ENCODE measurements at places on chromosomes 11 and 22.
A peak's percentile ranks its signal among the peaks of the same experiment; 100 is the strongest.

GRCh38 chr22:27966168-27967064 is 47.4 kb upstream of the PITPNB start:
- no peak for DNase-seq

- no peak for DNase-seq
These were observed 41.8 kb upstream of the AMPD3 start for GRCh38 chr11:10413268-10413667.

DNA sequence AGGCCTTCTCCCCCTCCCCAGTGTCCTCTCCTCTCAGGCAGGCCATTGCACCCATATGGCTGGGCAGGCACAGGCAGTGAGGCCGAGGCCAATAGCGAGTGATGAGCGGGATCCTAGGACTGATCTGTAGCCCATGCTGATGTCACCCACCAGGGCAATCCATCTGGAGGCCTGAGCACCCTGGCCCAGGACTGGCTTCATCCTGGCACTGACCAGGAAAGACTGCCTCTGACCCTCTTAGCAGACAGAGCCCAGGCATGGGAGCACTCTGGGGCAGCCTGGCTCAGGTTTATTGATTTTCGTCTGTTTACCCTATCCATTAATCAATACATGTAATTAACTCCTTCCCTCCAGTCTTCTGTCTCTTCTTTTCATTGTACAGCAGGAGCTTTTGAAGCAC is 5.1 kb upstream of the TIRAP start:
- DNase-seq = no peak

DNA sequence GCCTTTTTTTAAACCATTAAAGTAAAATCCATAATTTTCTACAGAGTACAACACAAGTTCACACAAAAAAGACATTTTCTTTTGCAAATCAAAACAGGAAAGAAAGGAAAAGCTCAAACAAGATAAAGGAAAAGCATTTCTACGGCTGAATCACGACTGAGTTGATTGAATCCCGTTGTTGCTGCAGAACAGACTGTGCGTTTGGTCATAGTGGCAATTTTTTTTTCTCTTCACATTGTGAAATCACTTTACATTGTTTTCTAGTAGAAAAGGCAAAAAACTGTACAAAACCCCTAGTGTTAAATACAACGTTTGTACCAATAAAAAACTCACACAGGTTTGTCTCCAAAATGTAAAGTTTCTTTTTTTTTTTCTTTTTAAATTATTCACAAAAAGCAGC is 17.3 kb upstream of the RAPSN start:
- DNase-seq = no peak

- no peak for DNase-seq
These were observed 19.6 kb downstream of the TUB start for GRCh38 chr11:8100605-8101004.

DNA sequence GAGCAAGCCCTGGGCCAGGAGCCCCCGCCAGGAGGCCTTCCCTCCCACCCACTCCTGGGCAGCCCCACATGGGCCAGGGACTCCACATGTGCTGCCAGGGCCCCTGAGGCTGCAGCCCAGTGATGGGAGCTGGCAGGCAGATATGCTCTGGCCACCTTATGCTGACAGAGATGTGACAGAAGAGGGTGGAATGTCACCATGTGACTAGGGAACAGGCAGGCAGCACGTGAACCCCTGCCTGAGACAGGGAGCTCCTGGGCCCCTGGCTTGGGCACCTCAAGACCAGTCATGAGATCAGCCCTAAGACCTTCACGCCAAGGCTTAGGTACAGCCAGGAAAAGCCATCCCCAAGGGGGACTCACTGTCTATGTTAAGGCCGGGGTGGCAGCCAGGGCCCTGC is 9.1 kb downstream of the PRODH start:
- no peak for DNase-seq

GRCh38 chr11:45391168-45391850 is 105.2 kb upstream of the SYT13 start:
- DNase-seq = no peak

DNA sequence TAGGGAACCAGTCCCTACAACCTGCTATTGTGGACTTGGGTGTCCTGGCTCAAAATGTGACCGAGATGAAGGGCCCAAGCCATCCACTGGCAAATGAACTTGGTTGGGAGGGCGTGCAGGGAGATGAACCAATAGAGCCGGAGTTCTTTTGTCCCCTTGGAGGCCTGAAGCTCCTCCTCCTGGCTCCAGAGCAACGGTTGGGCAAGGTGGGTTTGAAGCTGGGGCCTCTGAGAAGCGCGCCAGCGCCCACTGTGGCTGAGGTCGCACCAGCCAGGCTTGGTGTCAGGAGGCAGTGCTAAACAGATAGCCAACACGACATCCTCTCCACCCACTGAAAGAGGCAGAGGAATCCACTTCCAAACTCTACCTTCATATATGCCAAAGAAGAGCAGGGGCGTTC is 36.0 kb upstream of the PACSIN2 start:
- no peak for DNase-seq

GRCh38 chr11:68749229-68750123 is 1.8 kb downstream of the TESMIN start:
- DNase-seq = no peak

GRCh38 chr11:134481135-134481534 is 69.1 kb upstream of the B3GAT1 start:
- no peak for DNase-seq

- DNase-seq = no peak
These were observed 76.2 kb downstream of the ZBTB16 start for GRCh38 chr11:114135737-114136151.

- peak; percentile 43 for DNase-seq
These were observed 33.3 kb downstream of the MARK2 start for GRCh38 chr11:63871962-63872799.

GRCh38 chr22:47627556-47628253 is 865.3 kb downstream of the TBC1D22A start:
- DNase-seq = no peak

DNA sequence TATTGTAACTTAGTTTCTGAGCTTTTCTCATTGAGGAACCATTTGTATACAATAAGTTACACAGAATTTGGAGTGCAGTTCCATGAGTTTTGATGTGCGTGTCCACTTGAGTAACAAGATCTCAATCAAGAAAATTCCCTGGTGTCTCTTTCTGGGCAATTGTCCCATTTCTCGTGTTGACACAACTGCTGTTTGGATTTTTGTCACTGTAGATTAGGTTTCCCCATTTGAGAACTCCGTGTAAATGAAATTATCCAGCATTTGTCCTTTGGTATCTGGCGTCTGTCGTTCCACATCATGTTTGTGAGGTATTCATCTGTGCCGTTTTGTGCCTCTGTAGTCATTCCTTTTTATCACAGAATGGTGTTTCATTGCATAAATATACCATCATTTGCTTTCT is 547.0 kb downstream of the TBC1D22A start:
- no peak for DNase-seq

GRCh38 chr11:5300251-5300650 is 1.5 kb downstream of the OR51B4 start:
- no peak for DNase-seq

GRCh38 chr11:57460022-57460757 is at the start of gene RTN4RL2:
Gene RTN4RL2, plus strand, starts transcription at chr11:57460528. Its CDS starts 338 bp downstream, at chr11:57460866.
- DNase-seq = no peak

DNA sequence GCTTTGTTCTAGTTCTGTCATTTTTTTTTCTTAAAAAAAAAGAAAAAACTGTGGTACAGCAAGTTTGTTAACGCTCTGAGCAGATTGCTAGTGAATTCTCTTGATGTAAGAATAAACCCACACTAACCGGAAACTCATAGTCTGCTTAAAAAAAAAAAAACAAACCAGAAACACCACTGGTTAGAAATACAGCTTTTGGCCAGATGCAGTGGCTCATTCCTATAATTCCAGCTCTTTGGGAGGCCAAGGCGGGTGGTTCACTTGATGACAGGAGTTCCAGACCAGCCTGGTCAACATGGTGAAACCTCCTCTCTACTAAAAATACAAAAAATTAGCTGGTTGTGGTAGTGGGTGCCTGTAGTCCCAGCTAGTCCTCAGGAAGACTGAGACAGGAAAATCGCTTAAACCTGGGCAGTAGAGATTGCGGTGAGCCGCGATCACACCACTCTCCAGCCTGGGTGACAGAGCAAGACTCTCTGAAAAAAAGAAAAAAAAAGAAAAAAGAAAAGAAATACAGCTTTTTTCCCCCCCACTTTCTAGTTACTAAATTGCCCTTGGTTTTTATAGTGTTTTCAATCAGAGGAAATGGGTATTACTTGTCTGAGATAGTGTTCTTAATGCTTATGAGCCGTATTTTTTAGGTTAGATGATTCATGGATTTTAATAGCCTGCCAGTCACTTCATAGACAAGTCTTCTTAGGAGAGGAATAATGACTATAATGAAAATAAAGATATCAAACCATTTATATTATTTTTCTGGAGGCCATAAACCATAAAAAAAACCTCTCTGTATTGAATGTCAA is 222.8 kb downstream of the DDX10 start:
- no peak for DNase-seq

DNA sequence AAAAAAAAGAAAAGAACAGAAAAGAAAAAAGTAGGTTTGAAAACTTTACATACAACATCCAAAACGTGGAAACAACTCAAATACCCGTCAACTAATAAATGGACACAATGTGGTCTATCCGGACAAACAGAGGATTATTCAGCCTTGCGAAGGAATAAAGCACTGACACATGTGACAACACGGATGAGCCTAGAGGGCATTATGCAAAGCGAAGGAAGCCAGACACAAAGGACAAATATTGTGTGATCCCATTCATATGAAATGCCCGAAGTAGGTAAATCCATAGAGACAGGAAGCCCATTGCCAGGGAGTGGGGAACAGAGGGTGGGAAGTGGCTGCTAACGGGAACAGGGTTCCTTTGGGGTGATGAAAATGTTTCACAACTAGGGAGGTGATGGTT is 11.8 kb downstream of the RFPL1 start:
- DNase-seq = no peak

DNA sequence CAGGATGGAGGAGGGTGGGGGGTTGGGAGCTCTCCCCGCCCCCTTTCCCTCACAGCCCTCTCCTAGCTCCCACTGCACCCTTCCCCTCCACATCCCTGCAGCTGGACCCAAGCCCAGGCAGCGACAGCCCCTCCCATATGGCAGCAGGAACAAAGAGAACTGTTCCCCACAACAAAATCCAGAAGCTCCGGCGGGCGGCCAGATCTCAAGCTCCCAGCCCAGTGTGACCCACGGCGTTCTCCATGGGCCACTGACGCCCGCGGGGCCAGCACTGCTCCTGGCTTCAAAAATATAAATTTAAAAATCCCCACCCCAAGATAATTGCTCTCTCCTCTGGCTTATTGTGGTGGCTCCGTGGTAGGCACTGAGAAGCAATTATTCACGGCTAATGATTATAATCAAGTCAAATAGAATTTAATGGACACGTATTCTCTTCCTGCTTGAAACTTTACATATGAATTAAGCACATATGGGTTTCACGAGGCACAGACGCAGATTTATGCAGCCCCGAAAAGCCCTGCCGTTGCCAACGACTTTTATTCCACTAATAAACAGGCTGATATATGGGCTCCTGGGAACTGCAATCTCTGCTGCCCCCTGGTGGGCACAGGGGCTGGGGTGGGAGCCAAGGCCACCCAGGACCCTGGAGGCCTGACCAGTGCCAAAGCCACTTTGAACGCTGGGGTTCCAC is 17.5 kb downstream of the MACROD1 start:
- no peak for DNase-seq

- no peak for DNase-seq
These were observed 578 bp upstream of the NUP160 start for GRCh38 chr11:47848700-47849155.

DNA sequence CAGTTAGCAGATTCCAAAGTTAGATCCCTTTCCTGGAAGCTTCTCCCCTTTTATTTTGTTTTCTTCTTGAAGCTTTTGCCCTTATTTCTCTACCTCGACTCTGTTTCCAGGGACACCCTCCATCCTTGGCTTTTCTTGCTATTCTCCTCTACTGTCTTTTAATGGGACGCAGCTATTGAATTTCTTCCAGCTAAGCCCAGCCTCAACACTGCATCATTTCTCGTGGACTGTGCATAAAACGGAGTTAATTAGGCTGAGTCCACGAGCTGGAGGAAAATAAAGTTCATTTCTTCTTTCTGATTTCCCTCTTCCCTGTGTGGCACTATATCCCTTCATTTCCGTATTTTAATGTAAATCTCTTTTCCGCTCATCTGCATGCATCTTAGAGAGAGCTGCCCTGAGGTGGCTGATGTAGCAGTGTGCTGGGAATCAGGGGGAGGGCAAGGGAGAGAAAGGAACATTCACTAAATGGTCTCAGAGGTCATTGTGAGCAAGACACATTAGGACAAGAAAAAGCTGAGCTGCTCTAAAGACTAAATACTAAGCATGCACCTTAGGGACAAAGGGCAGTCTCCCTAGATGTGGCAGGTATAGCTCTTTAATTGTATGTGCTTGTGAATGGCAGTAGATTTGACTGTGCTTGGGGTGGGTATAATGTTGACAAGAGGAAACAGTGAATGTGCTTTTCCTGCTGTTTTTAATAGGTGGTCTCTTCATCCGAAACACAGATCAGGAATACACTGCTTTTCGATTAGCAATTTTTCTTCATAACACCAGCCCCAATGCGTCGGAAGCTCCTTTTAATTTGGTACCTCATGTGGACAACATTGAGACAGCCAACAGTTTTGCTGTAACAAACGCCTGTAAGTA is 1.9 kb downstream of the GRIA4 start:
- no peak for DNase-seq

GRCh38 chr11:1224111-1224490 is 1.2 kb downstream of the MUC5B start:
- DNase-seq = no peak

GRCh38 chr22:29310065-29310862 is 3.8 kb downstream of the GAS2L1 start:
- no peak for DNase-seq

DNA sequence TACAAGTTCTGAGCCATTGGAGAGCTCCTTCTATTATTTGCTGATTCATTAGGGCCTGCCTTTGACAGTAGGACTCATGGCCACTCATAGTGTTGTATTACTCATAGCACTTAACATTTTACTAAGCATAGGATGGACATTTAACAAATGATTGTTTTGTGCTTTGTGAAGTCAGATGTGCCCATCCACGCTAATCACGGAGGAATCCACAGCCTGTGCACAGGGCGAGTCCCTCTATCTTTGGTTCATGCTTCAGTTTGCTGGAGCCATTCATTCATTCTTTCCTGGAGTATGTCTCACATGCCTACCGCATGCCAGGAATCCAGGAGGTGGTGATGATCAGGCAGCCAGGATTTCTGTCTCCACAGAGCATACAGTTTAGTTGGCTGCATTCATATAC is 254.1 kb downstream of the NTM start:
- no peak for DNase-seq

DNA sequence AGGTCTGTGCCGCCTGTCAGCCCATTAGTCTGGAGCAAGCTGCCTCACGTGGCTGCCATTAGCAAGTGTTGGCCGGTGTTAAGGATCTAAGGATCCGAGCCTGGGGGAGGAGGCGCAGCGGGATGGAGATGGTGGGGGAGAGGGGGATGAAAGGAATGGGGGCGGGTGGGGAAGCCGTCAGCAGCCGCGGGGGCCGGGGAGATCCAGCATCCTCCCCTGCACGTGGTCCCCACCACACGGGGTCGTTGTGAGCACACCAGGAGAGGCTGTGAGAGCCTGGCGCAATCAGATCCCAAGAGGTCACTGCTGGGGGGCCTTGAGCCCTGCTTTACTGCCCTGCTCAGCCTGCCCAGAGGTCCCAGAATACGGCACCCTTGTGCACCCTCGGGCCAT is 7.3 kb downstream of the CABP7 start:
- DNase-seq = no peak

Measured in cerebellar nuclear complex (tissue), 1 donor.